ENCODE measurements at places on chromosomes 5 and 9.

GRCh38 chr5:161378701-161379100 lies 167.8 kb downstream of the GABRB2 start:
- no peak for DNase-seq

DNA sequence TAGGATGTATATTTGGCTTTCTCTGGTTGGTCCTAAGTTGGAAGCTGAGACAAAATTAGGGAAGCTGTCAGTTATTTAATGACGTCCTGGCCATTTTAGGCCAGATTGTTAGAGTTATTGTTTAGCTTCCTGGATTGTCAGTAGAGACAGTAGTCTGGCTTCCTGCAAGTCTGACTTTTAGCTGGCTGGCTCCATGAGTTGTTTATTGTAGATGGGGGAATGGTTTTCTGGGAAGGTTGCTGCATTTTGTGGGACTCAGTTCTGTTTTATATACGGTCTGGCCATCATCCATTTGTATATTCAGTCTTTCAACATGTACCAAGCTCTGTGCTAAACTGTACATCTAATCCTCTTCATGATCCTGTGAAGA lies 68.3 kb downstream of the SGCD start:
- DNase-seq, result no peak

DNA sequence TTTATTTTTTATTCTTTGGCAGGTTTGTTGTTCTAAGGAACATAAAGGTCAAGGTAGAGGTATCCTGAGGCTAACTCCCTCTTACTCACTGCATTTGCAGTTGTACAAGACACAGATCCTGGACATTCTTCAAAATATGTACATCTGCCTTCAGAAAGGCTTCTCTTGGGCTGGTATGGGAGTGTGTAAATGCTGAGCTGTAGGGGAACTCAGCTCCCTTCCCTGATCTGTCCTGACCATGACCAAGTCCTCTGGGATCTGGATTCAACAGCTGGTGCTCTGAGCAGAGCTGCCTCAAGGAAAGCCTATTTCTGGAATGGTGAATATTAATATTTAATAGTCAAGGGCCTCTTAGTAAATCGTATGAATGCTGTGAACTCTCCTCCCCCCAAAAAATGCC lies 117.4 kb downstream of the PRKACG start:
- DNase-seq, result no peak

GRCh38 chr9:130138171-130138653 lies 34.0 kb upstream of the NCS1 start:
- no peak for DNase-seq

GRCh38 chr9:76451234-76451633 lies 7.7 kb upstream of the GCNT1 start:
- no peak for DNase-seq

- DNase-seq, result no peak
Observed at GRCh38 chr9:137358126-137358525, 56.1 kb upstream of the NRARP start.
